ENCODE measurements at places on chromosomes 2 and 18. TPM values are rescaled to one million over a fixed set of nuclear protein-coding genes. Genes with fewer than 3 reads are reported as not detected.

- no peak for DNase-seq
Observed at GRCh38 chr2:223079378-223079777, 27.4 kb downstream of the KCNE4 start.

- DNase-seq, result no peak
Observed at GRCh38 chr2:26989156-26989555, 18.7 kb downstream of the MAPRE3 start.

SYT4 gene
- total RNA-seq, result not detected

AGXT gene
- not detected for total RNA-seq

IL36A gene
- total RNA-seq, result not detected

DCAF17 gene
- 40.9 TPM for total RNA-seq
